Activated CD4-positive, CD25-positive, alpha-beta regulatory T cell treated with anti-CD3 and anti-CD28 coated beads, Interleukin-2, amount 50 U/mL, for 24 hours (primary cell): ENCODE measurements at places on chromosomes 12 and 14.

GRCh38 chr14:32399920-32400319, 70.8 kb downstream of the AKAP6 start:
- no peak for ATAC-seq

GRCh38 chr12:49279706-49280159, 14.9 kb downstream of the TUBA1C start:
- ATAC-seq: no peak

DNA sequence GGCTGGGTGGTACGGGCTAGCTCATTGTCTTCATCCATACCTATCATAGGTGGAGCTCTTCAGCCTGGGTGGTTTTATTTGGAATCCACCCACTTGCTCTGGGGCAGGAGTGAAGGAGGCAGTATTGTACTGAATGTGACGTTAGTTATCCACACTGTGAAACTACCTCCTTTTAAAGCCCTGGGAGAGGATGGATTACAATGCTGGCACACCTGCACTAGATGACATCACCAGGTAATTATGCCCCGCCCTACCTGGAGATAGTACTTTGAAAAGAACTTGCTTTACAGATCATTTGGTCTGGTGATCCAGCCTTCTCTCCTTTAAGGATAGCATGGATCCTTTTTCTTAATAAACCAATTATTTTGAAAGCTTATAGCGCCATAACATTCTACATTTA, 78.0 kb downstream of the B4GALNT3 start:
- ATAC-seq: no peak

DNA sequence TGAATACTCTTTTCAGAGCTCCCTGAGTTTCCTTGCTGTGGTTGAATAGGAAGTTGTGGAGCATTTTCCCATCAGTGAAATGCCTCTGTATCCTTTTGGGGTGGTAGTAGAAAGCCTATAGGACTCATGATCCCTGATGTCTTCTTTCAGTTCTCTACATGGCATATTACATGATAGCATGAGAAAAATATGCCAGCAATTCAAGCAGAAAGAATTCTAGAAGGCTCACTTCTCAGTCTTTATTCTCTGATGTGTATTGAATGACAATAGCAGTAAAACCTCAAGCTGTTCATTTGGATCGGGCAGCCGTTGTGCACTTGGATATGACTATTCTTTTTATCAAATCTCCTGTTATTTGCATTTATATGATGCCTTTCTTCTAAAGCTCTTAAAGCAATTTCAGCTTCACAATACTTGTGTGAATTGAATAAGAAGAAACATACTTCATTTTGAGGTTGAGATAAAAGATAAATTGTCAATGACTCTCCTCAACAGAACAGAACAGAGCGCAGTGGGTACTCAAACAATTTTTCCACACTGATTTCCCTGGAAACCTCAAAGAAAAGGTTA, 251.5 kb upstream of the FBXO33 start:
- ATAC-seq: no peak

DNA sequence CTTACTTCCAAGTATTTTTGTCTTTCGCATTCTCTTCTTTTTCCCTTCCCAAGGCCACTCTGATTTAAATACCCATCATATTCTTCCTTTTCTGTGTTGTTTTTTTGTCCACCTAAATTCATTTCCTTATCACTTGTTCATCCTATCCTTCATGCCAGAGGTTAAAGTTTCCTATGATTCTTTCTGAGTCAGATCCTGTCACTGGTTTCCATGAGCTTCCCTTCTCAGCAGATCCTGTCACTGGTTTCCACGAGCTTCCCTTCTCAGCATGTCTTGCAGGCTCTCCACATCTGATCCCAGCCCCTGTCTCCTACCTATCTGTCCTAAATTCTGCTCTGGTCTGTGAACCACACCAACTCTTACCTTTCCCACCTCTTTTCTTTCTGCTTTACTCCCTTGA, 311.8 kb upstream of the RGS6 start:
- no peak for ATAC-seq

DNA sequence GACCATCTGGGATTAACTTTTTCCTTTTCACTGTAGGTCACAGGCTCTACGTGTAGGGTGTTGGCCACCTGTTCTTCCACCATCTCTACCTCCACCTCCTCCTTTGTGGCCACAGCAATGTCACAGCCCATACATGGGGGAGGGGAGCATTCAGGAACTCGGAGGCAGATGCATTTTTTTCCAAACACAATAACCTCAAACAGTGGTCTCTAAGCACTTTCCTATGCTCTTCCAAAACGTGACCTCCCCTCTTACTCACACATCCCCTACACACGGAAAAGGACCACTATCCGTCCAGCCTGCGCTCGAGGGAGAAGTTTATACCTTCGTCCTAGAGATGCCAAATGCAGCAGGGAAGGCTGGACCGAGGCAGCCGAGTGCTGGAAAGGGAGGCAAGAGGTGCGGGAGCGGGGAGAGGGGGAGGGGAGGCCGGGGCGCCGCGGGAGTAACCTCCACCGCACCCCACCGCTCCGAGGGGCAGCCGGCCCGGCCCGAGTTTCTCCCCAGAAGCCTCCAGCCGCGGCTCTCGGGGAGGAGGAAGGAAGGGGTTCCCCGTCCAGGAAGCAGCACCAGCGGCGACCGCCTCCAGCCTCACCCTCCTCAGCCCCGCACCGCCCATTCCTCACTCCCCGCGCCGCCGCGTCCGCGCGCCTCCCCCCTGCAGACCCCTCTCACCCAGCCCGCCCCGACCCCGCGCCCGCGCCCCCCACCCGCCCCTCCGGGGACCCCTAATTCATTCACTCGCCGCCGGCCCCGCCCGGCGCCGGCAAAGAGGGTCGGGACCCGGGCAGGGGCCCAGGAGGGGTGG, 594 bp downstream of the KRAS start:
- peak; percentile 37 for ATAC-seq

DNA sequence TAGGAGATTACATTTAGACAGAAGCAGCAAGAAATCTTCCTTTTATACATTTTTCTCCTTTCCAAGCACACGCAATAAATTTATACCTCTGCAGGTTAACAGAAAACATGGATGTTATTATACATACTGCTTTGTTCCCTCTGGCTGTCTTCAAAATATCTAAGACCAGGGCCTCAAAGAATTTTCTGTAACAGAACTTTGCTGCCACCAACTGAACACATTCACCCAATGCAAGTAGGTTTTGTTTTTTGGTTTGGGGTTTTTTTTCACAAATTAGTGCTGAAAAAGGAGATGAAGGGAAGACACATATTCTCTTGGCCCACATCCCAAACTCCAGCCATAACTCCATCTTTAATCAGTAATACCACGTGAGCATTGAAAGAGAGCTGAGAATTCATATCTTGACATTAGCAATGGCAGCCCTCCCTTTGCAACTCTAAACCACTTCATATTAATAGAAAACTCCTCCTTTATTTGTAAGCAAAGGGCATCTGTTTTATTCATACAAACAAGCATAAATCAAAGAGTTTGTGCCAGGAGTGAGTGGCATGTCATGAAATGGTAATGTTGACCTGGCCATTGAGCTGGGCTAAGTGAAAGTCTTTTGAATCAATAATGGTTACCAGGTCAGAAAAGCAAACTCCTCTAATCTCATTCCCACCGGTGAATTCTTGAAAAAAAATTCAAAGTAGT, 150.8 kb upstream of the FSCB start:
- no peak for ATAC-seq

DNA sequence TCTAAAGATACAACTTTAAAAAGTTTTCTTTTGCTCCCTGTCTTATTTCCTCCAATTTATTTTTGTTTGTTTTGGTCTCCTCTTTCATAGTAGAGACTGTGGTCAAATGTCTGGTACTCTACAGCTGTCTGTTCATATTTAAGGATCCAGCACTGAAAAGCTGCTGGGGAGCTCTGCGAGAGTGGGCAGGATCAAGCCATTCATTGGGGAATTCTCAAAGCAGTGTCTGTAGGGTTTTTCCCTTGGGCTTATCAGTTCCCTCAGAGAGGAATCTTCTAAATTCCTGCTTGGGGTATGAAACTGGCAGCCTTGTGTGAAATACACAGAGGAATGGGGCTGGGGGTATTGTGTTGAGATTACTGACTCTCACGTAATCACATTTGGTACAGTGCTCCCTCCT, 52.3 kb downstream of the FNTB start:
- ATAC-seq: no peak
